ENCODE measurements at places on chromosomes 3 and 15.
A peak's percentile ranks its signal among the peaks of the same experiment; 100 is the strongest.

DNA sequence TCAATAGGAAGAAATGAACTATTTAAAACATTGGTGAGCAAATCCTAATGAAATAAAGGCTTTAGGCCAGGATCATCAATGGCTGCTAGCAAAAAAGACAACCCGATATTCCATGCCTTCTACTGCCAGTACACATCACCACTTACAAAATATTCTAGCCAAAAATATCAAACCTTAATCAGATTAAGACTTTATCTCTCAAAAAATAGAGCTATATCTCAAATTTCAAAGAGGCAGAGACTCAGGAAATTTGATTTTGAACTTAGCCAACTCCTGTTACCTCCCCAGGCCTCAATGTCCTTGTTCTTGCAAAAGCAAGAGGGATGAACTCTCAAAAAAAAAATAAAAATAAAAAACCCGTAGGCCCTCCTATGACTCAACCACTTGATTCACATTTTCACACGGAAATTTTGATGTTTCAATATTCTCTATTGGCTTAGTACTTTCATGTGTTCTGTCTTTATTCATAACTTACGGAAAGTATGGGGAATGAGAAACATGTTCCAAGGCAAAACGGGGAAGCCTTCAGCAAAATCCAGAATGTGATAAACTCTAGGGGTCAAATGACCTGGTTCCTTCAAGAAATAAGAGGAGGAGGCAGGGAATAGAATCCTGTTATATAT, 273.3 kb upstream of the ZPLD1 start:
- no peak for DNase-seq

DNA sequence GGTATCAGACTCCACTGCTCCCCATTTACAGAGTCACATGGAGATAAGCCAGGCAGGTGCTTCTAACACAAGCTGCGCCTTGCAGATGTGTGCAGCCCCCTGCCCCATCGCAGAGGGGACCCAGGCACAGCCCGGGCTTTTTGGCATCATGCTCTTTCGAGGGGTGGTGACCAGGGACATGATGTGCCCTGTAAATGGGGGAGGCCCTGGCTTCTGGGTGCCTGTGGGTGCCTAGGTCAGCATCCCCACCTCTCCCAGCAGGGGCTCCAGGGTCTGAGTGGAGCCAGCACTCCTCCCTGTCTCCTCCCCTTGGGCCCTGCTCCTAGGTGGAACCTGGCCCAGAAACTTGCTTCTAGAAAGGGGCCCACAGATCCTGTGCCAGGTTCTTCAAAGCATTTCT, 15.2 kb downstream of the TRPM1 start:
- no peak for DNase-seq

GRCh38 chr3:113251817-113252216, 40.5 kb downstream of the BOC start:
- no peak for DNase-seq

DNA sequence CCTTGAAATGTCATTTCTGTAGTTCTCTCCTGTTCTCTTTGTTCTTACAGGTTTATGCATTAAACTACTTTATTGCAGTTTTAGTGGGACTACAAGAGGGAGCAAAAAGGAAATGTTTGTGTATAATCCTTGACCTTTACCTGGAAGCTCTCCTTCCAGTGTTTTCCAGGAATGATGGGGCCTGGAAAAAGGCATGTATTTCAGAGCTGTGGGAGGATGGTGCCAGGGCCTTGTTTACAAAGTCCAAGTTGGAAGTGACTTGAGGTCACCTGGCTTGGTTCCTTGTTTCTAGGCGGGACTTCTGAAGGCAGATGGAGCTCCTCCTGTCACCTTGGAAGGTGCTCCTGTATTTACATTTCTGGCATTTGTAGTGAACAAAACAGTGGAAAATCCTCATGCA, 15.1 kb downstream of the ACVR2B start:
- DNase-seq, result no peak

- DNase-seq, result no peak
Measured at GRCh38 chr15:101135532-101136166, 116.2 kb downstream of the CHSY1 start.

- DNase-seq, result no peak
Measured at GRCh38 chr3:74053970-74054516, 429.3 kb upstream of the PDZRN3 start.

- no peak for DNase-seq
Measured at GRCh38 chr3:191502583-191502982, 41.6 kb downstream of the PYDC2 start.

DNA sequence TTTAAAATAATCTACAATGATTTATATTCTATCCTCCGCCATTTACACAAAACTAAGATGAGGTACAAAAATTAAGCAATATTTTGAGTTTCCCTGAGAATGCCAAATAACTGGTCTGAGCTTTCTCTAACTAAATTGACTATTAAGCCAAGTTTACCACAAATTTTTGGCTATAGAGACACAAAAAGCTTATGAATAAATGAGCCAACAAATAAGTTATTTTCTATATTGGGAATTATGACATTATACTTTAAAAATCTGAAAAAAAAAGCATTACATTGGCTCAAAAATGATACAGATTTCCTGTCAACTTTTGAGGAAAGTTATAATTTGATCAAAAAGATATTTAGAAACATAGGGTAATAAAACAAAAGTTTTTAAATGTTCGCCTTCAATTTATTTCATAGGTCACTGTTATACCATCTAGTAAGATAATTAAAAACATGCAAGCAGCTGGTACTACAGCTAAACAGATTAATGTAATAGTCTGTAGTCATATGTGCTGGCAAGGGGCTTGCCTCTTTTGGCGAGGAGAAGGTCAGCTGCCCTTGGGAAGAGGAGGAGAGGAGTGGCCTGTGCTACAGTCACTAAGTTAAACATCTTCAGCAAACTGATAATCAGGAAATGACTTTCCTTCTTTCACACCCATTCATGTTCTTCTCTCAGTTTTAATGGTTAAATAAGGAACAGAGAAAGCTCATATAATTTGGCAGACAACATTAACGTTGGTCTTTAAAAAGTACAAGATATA, 318.5 kb downstream of the TBC1D5 start:
- DNase-seq, result no peak

- DNase-seq, result no peak
Measured at GRCh38 chr15:28944286-28944685, 58.5 kb downstream of the APBA2 start.

- DNase-seq, result no peak
Measured at GRCh38 chr3:186996356-186996755, 66.0 kb downstream of the ST6GAL1 start.

- DNase-seq, result no peak
Measured at GRCh38 chr3:64144241-64144900, 80.9 kb downstream of the PRICKLE2 start.

DNA sequence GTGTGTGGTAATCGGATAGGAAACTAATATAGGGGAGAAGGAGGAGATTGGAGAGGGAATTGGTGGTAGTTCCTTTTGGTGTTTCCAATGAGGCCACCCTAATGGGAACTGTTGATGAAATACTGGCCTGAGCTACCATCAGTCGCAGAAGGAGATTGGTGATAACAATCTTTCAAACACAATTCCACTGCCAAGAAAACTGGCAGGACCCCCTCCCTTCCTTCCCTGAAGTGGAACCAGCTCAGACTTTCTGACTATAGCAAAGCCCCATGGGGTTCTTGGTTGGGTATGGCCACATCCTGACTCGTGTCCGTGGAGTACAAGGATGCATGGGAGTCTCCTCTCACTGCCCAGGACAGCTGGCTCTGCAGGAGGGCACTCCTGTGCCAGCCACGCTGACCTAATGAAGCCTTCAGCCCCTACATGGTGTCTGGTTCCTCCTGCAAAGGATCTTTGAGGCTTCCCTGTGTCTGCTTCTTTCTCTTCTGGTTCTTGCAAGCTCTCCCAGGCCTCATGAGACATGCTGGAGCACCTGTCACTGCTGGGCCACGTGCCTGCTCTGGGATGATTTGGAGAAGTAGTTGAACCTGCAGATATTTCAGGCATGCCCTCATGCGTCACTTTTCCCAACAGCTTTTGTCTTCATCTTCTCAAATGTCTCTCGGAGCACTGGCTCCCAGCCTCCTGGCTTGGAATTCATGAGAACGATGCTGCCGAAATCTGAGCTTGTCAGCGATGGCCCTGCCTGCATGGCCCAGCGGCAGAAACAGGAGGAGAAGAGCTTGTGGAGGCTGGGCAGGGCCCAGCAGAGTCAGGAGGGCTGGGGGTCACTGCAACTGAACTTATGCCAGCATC, 90.0 kb upstream of the ADPGK start:
- DNase-seq, result peak; percentile 50

- DNase-seq, result no peak
Measured at GRCh38 chr3:48299746-48300712, 33.4 kb downstream of the SPINK8 start.

DNA sequence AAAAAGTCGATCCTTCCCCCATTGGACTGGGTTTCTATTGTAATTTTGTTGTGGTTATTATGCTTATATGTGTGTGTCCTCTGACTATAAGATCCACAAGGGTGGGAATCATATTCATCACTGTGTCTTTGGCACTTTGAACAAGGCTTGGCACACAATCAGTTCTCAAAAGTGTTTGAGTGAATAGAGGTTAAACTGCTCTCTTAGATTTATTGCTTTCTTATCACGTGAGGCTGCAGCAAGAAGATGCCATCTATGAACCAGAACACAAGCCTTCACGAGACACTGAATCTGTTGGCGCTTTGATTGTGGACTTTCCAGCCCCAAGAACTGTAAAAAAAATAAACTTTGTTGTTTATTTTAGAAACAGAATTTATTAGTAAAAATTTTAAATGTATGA, 295.0 kb upstream of the MDFIC2 start:
- no peak for DNase-seq

DNA sequence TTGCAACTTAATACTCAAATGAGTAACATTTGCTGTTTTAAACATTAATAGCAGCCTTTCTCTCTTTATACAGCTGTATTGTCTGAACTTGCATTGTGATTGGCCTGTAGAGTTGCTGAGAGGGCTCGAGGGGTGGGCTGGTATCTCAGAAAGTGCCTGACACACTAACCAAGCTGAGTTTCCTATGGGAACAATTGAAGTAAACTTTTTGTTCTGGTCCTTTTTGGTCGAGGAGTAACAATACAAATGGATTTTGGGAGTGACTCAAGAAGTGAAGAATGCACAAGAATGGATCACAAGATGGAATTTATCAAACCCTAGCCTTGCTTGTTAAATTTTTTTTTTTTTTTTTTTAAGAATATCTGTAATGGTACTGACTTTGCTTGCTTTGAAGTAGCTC, 40.3 kb downstream of the CTNNB1 start:
- no peak for DNase-seq

- no peak for DNase-seq
Measured at GRCh38 chr3:197352382-197352781, 54.0 kb upstream of the DLG1 start.

DNA sequence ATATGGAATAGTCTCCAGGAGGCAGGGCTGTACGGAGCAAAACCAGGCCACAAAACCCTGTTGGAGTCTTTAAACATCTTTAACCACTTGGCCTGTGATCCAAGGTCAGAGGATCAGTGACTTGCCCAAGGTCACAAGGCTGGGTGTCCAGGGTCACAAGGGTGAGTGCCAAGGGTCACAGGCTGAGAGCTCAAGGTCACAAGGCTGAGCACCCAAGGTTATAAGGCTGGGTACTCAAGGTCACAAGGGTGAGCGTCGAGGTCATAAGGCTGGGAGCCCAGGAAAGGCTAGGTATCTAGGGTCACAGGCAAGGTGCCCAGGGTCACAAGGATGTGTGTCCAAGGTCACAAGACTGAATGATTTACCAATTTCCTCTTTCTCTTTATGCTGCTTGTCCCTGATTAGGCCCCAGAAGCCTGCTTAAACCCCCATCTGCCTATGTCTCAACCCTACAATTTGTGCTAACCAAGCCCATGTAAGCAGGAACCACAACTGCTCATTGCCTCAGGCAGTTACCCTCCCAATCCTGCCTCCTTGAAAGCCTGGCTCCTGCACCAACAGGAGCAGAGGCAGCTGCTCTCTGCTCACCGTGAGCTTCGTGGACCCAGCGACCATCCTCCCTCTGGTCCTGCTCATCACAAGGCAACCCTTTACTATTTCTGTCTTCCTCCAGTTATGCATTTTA, 51.5 kb downstream of the MGLL start:
- DNase-seq, result no peak

DNA sequence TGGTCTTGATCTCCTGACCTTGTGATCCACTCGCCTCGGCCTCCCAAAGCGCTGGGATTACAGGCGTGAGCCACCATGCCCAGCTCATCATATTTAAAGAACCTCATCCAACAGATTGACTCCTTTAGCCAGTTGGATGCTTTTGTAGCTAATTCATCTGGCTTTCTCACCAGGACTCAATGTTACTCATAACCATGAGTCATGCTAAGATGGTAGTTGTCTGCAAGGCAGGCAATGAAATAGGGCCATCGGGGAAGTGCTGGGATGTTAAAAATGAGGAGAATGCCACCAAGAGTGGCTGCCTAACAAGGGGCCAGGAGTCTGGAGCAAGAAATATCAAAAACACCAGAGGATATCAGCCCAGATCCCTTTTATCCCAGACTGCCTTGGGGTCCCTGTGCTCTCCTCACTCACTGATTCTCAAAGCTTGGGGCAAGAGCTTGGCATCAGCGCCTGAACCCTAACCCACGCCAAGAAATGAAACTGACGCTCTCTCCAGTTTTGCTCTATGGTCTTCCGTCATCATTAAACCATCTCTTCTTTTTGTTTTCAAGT, 7.4 kb upstream of the PCOLCE2 start:
- no peak for DNase-seq

DNA sequence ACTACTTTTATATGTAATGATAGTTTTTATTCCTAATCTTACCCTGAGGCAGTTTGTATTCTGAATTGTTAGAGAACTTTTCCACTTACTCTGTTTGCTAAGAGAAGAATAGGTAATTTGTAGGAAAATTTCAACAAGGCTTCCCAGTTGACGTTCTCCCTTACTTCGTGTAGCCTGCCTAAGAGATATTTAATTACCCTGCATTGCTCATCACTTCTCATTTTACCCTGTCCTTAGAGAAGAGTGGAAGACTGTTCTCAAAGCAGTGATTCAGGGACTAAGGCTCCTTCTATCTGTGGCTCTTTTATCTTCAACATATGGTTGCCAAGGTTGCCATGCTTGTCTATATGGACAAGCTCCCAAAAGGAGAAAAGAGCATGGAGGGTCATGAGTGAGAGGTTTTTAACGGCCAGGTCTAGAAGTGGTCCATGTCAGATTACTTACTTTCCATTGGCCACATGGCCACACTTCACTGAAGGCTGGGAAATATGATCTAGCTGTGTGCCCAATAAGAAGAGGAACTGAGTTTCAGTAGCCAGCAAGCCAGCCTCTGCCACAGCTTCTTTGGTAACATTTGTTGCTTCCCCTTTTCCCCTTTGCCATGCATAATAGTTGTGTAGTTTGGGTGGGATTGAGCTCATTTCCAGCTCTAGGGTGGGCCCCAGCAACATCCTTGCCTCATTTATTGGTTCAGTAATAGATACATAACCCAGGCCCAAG, 22.1 kb downstream of the PDE8A start:
- DNase-seq, result no peak

DNA sequence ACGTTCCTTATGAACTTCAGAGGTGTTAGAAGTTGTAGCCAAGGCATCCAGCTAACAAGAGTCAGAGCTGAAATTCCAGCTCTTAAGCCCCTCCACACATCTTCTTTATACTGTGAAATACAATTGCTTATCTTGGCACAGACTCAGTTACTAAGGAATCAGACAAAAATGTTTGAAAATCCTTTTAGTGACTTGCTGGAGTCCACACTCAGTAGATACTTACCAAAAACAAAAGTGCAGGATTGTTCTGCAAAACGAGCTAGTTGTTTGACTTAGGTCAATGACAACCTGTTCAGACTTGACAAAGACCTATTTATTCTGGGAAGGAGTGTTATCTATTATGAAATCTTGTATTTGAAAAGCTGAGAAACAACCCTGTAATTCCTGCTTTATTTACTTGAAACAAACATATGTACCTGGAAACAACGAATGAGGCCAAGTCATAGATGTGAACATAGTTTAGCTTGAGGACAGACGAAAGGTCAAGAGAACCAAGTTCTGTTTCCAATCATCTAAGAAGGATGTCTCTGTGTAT, 38.5 kb downstream of the B3GNT5 start:
- DNase-seq, result no peak

All from NCI-H2171 (cell line).